ENCODE measurements at places on chromosomes 4 and X.
A peak's percentile ranks its signal among the peaks of the same experiment; 100 is the strongest.

GRCh38 chr4:38034986-38035882 is 75.0 kb downstream of the PTTG2 start:
- no peak for DNase-seq

DNA sequence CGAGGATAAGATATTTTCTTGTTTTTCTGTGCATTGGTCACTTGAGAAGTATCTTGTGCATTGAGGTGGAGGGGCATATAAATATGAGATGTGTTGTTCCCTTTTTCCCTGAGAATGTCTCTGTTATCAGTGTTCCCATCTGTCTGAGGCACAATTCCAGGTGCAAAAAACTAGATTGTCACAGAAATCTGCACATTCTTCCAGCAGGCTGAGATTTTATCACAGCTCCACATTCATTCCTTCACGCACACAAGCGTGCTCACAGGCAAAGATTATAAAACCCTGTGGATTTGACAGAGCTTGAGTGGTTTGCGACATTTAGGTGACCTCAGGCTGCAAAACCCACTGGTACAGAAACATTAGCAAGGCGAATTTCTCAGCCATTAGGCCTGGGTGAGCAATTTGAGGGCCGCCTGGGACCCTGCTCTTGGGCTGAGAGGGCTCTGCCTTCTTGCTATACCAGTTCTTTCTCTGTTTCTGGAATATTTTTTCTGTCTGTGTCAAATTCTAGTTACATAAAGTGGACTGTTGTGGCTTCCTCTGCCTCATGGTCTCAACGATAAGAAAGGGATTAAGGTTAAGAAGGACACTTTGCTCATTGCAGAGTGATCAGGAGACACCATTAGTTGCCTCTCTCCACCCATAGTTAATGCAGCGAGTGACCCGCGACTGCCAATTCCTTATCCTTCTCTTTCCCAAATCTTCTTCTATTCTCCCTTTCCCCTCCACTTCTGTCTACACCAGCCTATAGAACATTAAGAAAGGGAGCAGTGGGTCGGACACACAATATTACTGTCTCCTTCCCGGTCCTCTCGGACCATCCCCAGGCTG is 86.7 kb upstream of the C1QTNF7 start:
- no peak for DNase-seq

GRCh38 chr4:73948990-73949706 is 32.7 kb downstream of the PF4 start:
- no peak for DNase-seq

GRCh38 chr4:22713841-22714240 is 21.1 kb downstream of the GBA3 start:
- no peak for DNase-seq

DNA sequence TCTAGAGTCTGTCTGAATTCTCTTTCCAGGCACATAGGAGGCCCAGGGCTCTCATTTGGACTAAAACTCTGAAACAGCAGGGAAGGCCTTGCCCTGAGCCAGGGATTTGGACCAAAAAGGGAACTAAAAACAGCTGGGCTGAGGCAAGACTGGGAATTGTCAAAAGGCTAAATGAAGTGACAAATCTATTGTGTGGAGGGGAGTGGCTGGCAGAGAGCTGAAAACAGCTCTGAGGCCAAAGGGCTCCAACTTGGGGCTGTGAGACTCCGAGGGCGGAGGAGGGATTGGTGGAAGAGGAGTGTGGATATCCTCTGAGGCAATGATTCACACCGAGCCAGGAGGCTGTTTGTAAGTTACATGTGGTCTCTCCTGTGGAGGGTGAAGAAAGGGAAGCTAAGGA is 63.2 kb downstream of the PHEX start:
- DNase-seq: peak; percentile 72

- no peak for DNase-seq
These were observed 72.4 kb upstream of the MSANTD1 start for GRCh38 chr4:3176367-3177229.

DNA sequence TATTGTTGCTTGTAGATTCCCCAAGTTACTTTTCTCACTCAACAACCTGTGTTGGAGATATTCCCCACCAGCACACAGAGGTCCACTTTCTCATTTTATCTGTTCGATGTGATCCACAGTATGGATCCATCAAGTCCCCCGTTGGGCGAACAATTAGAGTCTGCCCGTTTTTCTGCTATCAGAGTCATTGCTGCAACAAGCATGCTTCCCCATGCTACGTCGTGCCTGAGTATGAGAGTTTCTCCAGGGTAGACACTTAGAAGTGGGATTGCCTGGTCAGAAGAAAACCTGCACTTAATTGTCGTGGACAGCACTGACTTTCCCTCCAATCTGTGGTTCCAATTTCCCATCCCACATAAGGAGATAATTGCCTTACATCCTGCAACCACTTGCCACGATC is 62.7 kb upstream of the SHOX start:
- no peak for DNase-seq

GRCh38 chr4:107863850-107864371 is 39.2 kb downstream of the SGMS2 start:
- no peak for DNase-seq

GRCh38 chr4:174111422-174111821 is 172.0 kb downstream of the FBXO8 start:
- DNase-seq: no peak

DNA sequence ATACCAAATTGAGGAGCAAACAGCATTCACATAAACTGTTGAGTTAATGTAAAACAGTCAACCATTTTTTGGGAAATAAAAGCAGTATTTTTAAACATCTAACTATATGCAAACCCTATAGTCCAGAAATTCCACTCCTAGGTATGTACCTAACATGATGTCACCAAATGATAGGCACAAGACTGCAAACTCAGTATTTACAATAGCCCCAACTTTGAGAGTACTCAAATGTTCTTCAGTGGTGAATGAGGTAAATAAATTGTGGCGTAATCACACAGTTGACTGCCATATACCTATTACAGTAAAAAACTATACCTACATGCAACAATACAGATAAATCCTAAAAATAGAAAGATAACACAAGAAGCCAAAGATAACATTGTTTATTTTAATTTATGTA is 1243.8 kb upstream of the ADGRL3 start:
- DNase-seq: no peak

GRCh38 chrX:105610411-105610810 is 211.9 kb upstream of the NRK start:
- DNase-seq: no peak

GRCh38 chr4:34800953-34801352 is 1443.4 kb downstream of the ARAP2 start:
- DNase-seq: no peak

DNA sequence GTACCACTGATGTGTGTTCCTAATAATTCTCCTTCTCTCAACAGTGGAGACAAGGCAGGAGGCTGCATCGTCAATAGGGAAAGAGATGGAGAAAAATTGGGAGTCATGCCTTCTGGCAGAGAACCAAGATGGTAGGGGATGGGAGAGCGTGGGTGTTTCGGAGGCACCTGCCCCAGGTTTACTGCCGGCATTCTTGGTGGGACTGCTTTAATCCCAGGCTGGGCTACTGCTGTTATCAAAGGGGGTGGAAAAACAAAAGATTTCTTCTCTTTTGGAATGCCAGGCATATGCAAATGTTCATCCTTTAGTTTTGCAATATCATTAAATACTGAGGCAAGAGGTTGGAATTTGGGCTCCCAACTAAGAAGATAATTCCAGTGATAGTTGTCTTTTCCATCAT is 257.0 kb downstream of the DCHS2 start:
- DNase-seq: no peak

DNA sequence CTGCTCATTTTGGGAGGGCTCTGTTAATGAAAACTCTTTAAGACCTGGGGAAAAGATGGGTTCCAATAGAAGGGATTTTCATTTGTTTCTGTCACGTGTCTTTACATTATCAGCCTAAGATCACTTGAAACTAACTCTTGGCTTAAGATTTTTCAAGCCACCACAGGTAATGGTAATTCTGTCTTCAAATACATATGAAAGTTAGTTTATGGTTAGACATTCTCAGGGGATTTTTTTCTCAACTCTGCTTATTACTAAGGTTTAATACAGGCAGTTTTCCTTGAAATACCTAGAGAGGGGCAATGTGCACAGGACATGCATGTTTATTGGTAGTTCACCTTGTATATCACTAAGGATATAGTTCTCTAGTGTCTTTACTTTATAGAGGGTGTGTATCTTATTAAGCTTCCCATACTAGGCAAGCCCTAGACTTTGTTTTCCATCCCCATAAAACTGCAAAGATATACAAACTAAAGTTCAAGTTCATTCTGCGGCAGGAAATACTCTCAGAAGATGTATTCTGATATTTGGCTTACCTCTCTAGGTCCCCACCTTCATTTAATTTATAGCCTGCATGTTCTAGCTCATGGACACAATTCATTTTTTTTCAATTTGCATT is 38.2 kb upstream of the MYOZ2 start:
- no peak for DNase-seq

GRCh38 chrX:15151267-15152186 is 118.4 kb downstream of the ASB9 start:
- no peak for DNase-seq

DNA sequence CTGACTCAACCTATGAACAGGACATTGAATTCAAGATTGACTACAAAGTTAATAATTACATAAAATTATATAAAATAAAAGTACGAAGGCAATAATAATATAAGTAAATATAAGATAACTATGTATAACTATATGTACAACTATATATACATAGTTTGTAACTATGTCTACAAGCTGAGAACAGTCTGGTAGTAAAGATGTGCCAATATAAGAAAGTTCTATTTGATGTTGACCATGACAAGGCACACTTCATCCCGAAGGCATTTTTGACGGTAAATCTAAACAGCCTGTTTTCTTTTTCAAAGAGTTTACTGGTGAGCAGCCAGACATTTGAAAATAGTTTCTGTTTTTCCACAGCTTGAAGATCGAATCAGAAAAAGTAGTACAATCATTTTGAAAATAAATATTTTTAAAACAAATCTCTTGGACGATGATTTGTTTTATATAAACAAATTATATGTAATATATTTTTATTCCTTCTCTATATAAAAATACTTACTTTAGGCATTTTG is 112.9 kb downstream of the CEP44 start:
- DNase-seq: no peak

GRCh38 chr4:137621056-137621455 is 88.8 kb upstream of the PCDH18 start:
- no peak for DNase-seq

GRCh38 chr4:24594887-24595286 is 10.5 kb upstream of the DHX15 start:
- no peak for DNase-seq

DNA sequence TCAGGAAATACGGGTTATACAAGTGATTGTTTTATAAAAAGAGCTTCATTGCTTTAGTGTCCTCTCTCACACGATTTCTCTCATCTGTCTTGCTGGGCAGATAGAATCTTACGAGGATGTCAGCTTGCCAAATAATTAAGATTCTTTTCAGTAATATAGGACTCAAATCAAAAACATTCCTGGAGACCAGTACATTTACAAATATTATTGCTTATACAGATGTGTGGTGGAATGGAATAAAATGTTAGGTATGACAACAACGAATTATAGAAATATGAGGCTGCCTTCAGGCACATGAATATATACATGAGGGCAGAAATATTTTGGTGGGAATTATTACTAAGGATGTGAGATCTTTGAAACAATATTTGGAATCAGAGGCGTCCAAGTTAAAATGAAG is 88.9 kb downstream of the GC start:
- DNase-seq: no peak

DNA sequence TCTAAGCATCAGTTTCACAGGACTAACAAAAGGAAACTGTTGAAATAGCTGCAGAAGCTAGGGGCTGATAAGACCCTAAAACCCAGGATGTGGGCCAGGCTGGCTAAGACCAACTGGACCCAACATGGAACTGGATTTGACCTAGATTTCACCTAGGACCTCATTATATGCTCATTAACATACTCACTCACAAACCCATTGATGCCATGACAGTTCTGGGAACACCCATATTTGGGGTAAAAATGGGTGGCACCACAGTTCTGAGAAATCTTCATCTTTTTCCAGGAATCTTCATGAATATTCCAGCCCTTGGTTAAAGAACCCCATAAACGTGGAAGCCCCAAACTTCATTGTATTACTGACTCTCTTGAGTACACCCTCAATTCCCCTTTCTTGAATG is 41.1 kb downstream of the HSD17B13 start:
- DNase-seq: no peak

GRCh38 chr4:183200453-183200852 is 101.4 kb downstream of the WWC2 start:
- DNase-seq: peak; percentile 29

DNA sequence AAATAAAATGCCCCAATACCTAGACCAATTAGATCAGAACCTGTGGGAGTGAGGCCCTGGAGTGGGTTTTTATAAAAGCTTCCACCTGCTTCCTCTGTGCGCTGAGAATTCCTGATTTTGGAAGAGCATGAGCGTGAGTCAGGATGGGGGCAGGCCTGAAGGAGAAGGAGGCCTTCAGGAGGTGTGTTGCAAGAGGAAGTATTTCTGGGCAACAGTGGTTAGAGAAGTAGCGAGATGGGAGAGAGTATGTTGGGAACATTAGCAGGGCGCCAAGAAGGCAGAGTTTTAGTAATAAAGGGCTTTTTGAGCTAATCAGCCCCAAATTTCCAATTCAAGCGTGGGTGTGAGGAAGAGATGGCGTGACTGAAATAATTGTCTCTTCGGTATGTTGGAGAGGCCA is 349.8 kb downstream of the UNC5C start:
- DNase-seq: no peak

- DNase-seq: peak; percentile 86
These were observed 11.0 kb downstream of the PKD2 start for GRCh38 chr4:88018466-88018865.

- no peak for DNase-seq
These were observed 247.8 kb upstream of the DKK2 start for GRCh38 chr4:107283587-107284559.

- no peak for DNase-seq
These were observed 12.7 kb downstream of the DCAF16 start for GRCh38 chr4:17797808-17798207.

DNA sequence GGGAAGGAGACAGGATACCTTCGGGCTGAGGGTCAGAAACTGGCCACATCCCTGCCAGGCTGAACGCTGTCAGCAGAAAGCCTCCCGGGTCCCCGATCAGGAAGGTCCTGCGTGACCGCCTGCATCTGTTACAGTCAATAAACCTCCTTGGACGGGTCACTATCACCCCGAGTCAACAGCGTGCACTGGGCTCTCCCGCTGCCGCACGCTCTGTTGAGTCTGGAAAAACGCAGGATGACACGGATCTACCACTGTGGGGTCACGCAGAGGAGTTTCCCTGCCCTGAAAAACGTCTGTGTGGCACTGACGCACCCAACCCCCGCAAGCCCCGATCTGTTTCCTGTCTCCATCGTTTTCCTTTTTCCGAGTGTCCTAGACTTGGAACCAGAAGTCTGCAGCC is 12.1 kb downstream of the PPP2R3B start:
- DNase-seq: no peak

GRCh38 chrX:49273181-49273727 is 3.7 kb downstream of the PPP1R3F start:
- no peak for DNase-seq

GRCh38 chr4:93317057-93317456 is 511.5 kb upstream of the ATOH1 start:
- DNase-seq: no peak

- DNase-seq: no peak
These were observed 304.6 kb upstream of the TENM3 start for GRCh38 chr4:181938631-181939030.

Data from tibial artery (tissue), 4 donors.